Activated CD8-positive, alpha-beta memory T cell treated with anti-CD3 and anti-CD28 coated beads for 4 hours (primary cell): ENCODE measurements at places on chromosomes 12 and 14.

- no peak for DNase-seq
These were observed 183.8 kb downstream of the ACSS3 start for GRCh38 chr12:81261508-81262207.

DNA sequence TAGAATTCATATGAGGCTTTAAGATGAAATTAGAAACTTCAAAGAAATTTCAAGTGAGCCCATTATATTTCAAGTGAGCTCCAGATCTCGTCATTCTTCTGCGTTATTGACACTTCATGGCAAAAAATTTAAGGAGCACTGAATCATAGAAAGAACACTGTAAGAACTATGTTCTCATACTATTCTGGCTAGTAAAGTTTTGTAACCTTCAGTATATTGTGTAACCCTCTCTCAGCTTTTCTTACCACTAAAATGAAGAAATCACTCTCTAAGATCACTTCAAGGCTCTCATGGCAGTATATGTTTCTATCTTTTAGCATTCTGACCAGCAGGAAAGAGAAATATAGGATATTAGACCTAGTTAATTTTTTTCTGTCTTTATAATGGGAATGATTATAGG is 6.3 kb downstream of the GPHN start:
- no peak for DNase-seq

DNA sequence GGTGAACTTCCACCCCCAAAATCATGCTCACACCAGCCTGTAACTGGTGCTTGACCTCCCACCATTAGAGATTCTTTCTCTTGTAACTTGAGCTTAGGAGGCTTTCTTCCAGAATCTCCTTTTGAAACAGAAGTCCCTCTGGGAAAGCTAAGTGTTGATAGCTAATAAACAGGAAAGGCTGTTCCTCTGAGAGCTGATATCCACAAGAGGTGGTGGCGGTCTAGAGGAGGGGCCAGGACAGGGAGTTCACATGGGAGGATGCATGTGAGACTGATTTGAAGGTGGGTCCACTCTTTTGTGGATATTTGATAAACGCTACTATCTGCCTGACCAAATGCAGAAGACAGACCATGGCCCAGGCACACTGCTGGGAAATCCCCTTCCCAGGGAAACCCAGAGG is 10.2 kb upstream of the PRMT8 start:
- DNase-seq = no peak

DNA sequence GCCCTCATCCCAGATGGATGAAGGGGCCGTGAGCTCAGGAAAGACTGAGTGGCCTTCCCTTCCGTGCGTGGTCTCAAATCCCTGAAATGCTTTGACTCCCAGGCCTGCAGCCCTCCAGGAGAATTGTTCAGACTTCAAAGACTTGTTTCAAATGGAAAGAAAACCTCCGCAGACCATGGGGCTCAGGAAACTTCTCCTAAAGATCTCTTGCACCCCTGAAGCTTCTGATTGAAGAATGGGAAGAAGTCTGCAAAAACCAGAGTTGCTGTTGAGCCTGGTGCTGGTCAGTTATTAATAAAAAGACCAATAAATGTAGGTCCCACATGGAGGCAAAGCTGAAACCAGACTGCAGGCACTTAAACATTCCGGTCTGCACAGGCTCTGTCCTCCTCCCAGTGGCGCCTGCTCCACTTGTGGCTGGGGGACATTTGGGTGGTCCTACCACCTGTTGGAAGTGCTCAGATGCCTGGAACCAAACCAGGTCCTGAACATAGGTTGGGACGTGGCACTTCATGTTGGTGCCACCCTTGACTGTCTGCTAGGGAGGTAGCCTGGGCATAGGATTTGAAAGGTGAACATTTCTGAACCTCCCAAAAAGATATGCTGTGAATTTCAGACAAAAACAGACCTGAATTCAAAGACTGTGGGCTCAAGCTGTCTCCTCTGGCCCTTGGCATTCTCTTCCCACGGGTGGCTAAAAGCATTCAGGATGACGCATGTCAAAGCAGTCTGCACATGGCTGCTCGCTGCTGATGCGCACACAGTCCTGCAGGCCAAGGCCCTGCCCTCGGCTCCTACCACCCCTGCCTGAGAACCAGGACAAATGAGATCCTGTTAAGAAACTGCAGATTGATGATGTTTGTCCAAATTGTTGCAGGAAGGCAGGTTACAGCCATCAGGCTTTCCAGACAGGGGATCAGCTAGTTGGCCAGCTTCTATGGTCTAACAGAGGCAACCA is 36.2 kb upstream of the MEG3 start:
- no peak for DNase-seq

DNA sequence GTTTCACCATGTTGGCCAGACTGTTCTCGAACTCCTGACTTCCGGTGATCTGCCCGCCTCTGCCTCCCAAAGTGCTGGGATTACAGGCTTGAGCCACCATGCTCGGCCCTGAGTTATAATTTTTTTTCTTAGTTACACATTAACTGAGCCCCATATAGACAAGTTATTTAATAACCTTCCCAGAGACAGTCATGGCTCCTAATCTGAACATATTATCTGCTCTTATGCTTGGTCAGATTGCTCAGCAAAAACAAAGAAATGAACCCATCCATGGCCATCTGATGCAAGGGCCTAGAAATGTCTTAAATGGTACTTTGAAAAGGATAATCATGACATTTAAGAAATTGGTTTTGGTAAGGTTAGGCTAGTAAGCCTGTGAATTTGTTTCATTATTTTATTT is 13.0 kb downstream of the SAMD15 start:
- no peak for DNase-seq

DNA sequence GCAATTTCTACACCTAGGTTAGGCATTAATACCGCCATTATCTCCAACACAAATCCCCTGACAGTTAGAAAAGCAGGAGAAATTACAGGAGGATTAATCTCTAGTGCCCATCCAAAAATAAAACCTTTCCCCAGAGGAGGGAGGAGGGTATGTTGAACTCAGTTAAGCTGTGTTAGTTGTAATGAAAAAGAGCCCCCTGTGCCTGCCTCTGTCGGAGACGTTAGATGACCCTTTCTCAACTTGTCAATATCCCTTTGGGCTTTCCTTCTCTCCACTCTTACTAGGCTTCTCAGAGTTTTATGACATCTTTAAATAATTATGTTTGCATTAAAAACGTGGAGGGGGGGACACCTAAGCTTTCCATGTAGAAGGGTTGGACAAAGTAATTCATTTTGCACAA is 278.2 kb downstream of the PDZRN4 start:
- no peak for DNase-seq

DNA sequence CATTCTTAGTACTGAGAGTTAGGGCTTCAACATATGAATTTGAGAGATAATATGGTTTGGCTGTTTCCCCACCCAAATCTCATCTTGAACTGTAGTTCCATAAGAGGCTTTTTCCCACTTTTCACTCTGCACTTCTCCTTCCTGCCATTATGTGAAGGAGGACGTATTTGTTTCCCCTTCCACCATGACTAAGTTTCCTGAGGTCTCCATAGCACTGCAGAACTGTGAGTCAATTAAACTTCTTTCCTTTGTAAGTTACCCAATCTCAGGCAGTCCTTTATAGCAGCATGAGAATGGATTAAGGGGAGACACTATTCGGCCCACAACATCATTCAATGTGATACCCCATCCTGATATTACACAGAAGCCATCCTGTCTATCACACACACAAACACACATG is 36.8 kb upstream of the ALG10B start:
- no peak for DNase-seq

- DNase-seq = peak; percentile 3
These were observed 11.9 kb upstream of the SERPINA4 start for GRCh38 chr14:94548999-94549985.

- no peak for DNase-seq
These were observed 150.5 kb upstream of the KRR1 start for GRCh38 chr12:75661908-75662307.

- no peak for DNase-seq
These were observed 74.9 kb upstream of the SLCO1C1 start for GRCh38 chr12:20620261-20620660.

GRCh38 chr14:94362614-94363133 is 25.7 kb downstream of the SERPINA1 start:
- DNase-seq = no peak

DNA sequence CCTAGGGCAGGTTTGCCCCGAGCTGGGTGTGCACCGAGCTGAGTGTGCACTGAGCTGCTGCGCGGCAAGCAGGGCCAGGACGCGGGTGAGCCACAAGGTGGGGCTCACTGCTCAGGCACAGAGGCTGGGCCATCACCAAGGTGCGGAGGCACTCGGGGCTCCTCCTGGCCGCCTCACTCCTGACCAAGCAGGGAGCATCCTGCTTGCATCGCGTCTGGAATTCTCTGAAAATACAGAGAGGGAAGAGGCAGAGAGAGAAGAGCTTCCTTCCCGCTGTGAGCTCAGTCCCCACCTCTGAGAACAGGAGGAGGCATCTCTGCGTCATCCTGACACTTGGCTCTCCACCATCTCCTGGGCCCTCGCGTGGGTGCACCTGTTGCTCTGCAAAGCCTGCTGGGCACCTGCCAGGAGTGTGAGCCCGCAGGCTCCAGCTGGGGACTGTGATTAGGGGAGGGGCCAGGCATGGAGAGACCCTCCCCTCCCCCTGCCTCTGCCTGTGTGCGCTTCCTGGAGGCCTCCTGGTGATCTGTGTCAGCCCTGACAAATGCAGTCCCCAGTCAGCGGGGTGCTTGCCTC is 116.3 kb downstream of the GLT1D1 start:
- DNase-seq = no peak

- DNase-seq = no peak
These were observed 668 bp downstream of the TRIP11 start for GRCh38 chr14:92039063-92039718.

DNA sequence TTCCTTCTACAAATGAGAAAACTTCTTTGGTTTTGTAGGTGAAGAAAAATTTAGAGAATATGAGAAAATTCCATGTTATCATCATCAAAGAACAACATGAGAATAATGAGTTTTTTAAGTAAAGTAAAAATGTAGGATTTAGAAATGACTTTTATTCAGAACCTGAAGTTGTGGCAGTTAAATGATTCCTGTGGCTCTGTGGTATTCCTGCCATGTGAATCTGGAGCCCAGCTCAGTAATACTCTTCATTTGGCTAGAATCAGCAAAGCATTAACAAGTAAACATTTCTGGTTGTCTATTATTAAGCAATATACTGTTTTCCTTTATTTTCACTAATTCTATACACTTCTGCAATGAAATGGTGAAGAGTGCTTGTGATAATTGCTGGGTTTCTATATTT is 95.6 kb upstream of the E2F7 start:
- DNase-seq = no peak

DNA sequence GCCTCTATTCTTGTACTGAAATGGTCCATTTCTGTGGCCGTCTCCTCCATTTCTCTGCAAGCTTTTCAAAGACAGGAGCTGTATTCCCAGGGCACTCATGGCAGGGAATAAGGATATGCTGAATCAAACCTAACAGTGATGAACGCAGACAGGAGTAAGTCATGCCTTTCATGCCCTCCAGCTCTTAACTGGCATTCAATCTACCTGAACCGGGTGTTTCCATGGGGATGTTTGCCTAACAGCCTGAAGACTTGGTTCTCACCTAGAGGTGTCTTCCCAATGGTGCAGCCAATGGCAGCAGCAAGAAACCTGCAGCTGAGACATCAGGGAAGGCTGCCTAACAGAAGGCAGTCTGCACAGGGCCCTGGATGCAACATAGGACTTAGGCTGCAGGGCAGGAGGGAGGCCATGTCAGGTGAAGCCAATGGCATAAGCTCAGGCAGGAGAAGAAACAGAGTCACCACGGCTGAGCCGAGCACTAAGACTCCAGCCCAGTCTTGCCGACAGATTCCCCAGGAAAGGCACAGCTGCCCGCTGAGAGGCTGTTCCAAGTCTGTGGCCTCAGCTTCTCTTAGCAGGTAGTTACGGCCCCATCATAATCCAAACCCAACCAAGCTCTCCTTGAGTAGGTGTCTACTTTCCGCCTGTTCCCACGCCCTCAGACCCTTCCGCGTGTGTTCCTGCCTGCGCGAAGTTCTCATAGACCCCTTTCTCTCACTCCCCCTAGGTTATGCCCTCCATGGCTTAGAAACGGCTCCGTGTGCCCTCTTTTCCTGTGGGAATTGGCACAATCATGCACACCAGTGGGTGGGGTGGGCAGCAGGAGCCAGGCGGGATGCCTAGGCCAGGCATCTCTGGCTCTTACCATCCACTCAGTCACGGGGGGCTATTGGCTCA is 44.1 kb downstream of the VWF start:
- DNase-seq = no peak

DNA sequence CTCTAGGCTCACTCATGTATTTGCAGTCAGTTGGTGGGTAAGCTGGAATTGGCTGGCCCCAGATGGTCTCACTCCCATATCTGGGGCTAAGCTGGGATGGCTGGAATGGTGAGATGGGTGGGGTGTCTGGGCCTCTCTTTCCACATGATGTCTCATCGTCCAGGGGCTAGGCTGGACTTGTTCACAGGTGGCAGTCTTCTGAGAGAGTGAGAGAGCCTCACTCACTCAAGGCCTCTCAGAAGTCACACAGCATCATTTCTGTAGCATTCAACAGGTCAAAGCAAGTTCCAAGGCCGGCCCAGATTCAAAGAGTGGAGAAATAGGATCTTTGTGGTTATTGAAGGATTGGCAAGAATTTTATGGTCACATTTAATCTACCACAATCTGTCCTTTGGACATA is 102.7 kb downstream of the UNC79 start:
- DNase-seq = no peak

DNA sequence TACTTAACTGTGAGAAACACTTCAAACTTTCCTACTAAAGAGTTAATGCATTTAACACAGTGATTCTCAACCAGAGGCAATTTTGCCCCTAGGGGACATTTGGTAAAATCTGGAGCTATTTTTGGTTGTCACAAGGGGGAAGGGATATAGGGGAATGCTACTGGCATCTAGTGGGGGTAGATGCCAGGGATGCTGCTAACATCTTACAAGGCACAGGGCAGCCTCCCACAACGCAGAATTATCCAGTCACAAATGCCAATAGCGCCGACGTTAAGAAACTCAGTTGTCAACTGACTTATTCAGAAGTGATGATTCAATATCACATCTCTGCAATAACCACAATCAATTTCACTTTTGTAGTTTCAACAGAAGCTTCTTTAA is 2.0 kb downstream of the EEA1 start:
- peak; percentile 38 for DNase-seq
